Dorsolateral prefrontal cortex (tissue), 122 donors: ENCODE measurements at places on chromosomes 1 and 21. TPM values are rescaled to one million over a fixed set of nuclear protein-coding genes. Genes with fewer than 3 reads are reported as not detected.

The CFAP45 gene
- not detected for total RNA-seq

The NHLH1 gene
- total RNA-seq: not detected

The LAPTM5 gene
- total RNA-seq: 28.1 TPM

The AMY1A gene
- total RNA-seq: not detected

The FCRL2 gene
- total RNA-seq: not detected

The TNNT2 gene
- total RNA-seq: 24.2 TPM

The ZMYND12 gene
- 2.8 TPM for total RNA-seq

The CAP1 gene
- total RNA-seq: 110 TPM

The CDC42 gene
- total RNA-seq: 138 TPM

The RXRG gene
- total RNA-seq: 3.6 TPM

The NR1I3 gene
- 0.62 TPM for total RNA-seq

The TNFRSF14 gene
- total RNA-seq: 39.4 TPM

The KRTAP26-1 gene
- not detected for total RNA-seq

The HFM1 gene
- total RNA-seq: 4.0 TPM

The MAB21L3 gene
- total RNA-seq: 0.30 TPM

The PRAMEF12 gene
- total RNA-seq: not detected

The RXFP4 gene
- not detected for total RNA-seq
